ENCODE measurements at places on chromosomes 12 and 14.
A peak's percentile ranks its signal among the peaks of the same experiment; 100 is the strongest.

GRCh38 chr14:51663783-51664326, 12.1 kb downstream of the FRMD6 start:
- no peak for DNase-seq

- DNase-seq: no peak
Measured at GRCh38 chr14:102138961-102139285, 774 bp upstream of the WDR20 start.

GRCh38 chr12:41362510-41362909, 174.4 kb downstream of the PDZRN4 start:
- no peak for DNase-seq

GRCh38 chr12:82650627-82651337, 35.9 kb upstream of the TMTC2 start:
- DNase-seq: no peak

GRCh38 chr14:36713960-36714703, 52.5 kb downstream of the PAX9 start:
- no peak for DNase-seq

DNA sequence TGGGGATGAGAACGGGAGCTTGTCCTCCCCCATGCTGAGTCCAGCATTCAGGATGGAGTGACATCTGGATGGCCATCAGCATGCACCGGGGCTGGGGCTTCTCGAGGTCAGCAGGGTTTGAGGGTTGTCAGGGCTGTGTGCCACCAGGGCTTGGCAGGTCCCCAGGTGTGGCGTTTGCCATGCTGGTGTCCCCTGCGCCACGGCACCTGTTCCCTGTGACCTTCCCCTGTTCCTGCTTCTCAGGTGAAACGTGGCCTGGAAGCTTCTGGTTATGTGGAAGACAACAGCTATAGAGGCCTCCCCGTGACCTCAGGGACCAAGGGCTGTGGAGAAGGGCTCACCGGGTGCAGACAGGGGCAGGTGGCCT, 152.4 kb downstream of the KIF26A start:
- peak; percentile 40 for DNase-seq

GRCh38 chr14:87434680-87435079, 558.3 kb downstream of the GALC start:
- no peak for DNase-seq

GRCh38 chr14:76203086-76204001, 51.6 kb downstream of the GPATCH2L start:
- no peak for DNase-seq

DNA sequence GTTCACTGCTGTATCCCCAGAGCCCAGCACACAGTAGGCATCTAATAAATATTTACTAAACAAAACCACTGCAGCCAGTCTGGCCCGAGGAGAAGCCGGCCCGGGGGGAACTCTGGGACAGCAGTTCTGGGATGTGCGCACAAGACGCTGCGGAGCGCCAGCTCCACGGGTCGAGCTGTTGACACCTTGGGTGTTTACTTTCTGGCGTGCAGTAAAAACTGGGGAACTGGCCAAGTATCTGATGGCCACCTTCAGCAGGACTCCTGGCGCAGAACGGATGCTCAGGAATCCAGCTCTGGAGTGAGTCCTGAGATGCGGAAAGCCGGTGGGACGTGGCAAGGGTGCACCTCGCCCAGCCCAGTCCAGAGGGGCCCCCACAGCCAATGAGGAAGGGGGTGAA, 65.6 kb downstream of the NCOR2 start:
- DNase-seq: no peak

GRCh38 chr12:112236386-112236785, 111.0 kb downstream of the TRAFD1 start:
- DNase-seq: no peak

DNA sequence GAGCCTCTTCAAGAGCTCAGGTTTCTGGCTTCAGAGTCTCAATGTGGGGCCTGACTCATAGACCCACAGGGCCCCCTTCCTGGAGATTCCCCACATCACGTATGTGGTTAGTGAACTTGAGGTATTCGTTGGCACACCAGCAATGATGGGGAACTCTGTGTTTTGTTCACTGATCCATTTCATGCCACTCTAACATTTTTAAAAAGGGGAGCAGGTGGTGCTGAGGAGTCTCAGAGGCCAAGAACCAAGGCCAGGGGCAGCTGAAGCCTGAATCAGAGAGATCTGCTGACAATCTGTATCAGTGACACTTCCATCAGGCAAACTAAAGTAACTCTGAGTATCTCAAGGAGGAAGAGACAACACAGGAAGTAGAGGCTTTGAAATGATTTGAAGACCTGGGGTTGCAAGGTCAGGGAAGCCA, 323.4 kb downstream of the VRK1 start:
- no peak for DNase-seq

GRCh38 chr14:90136904-90137303, 75.1 kb downstream of the KCNK13 start:
- no peak for DNase-seq

- no peak for DNase-seq
Measured at GRCh38 chr14:104966981-104967385, 11.2 kb downstream of the AHNAK2 start.

GRCh38 chr12:28021704-28022103, 49.2 kb upstream of the PTHLH start:
- DNase-seq: no peak

DNA sequence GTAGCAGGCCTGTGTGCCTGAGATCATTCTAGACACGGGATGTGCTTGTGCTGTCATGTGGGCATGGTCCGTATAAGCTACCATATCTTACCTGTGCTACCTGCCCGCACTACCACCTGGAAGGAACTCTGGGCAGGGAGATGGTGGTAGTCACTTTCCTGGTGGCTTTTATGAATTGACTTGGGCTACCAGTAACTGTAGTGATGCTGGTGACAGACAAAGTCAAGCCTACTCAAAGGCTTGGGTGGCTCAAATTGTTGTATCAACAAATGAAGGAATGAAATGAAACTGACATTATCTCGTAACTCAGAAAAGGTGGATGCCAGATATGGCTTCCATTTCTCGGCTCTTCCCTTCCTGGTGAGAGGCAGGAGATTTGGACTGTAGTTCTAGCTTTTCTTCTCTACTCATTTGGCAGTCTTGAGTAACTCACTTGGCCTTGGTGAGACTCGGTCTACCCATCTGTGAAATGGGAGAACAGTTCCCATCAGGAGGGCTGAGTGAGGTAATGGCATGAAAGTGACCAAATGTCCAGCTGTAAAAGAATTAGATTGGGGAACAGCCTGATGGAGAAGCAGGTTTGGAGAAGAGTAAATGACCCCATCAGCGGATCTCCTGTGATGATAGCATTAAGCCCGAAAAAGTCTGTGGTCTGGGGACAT, 81.3 kb downstream of the NOS1 start:
- DNase-seq: no peak

DNA sequence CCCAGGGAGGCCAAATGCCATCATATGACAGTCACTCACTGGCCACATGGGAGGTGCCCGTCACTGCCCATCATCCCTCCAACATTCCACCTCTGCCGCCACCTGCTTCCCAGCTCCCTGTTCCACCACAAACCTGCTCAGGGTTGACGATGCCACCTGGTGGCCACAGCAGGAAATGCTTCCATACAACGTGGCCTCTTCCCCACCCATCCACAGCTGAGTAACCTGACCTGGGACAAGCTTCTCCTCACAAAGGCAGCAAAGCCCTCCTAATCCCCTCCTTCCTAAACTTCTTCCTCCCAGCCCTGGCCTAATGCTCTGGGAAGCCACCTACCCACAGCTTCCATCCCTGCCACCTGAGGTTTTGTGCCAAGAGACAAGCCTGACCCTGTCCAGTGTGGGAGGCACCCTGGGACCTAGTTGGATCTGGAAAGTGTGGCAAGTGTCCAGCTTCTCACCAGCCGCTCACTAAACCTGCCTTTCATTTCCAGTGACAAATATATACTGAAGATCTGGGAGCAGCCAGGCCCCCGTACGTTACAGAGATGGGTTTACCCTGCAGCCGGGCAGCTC, 4.3 kb downstream of the DEGS2 start:
- no peak for DNase-seq

DNA sequence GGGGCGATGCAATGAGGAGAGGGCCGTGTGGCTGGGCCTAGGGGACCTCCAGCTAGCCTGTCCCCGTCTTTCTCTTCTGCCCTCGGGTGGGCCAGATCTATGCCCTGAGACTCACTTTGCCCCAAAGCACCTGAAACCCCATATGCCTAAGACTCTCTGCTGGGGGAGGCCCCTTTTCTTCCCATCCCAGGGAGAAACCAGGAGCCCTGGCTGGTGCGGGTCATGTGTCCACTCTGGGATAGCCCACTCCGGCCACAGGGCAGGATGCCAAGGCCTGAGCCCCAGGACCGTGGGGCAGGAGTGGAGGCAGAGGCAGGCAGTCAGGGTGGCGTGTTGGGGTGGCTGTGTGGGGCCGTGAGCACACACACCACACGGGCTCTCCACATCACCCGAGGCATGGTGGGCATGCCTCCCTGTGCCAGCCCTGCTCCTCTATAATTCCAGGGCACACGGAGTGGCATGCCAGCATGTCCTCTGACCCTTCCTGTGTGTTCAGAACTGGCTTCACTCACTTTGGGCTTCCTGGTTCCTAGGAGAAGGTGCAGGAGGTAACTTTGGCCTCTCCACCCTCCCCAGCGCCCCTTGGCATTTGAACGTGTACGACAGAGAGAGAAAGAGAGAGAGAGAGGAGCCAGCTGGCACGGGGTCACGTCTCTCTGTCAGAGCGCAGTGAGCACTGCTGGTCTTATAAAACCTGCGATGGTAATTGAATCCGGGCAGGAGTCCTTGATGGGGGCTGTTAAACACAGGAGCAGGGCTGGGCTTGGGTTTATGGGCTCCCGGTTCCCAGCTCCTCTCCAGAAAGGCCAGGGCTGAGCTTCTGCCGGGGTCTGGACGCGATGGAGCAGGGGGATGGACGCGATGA, 144.2 kb downstream of the KIF26A start:
- peak; percentile 50 for DNase-seq

DNA sequence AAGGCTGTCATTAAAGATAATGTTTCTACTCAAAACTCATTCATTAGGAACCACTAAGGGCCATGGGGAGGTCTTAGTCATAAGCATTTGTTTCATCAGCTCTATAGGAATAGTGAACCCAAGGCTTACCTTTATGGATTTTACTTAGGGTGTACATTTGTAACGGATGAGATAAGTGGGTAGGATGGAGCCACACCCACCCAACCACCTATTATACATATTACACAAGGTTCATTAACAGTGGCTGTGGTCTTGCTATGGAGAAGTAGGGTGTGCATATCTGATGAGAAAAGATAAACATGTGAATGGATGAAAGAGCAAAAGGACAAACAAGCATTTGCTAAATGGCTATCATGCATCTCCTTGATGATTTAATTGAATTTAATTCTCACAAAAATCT, 39.6 kb upstream of the ITPR2 start:
- DNase-seq: no peak

- DNase-seq: no peak
Measured at GRCh38 chr12:3205742-3206519, 128.8 kb downstream of the TSPAN9 start.

- no peak for DNase-seq
Measured at GRCh38 chr12:103850429-103850828, 9.4 kb upstream of the NT5DC3 start.

GRCh38 chr14:85122690-85123089, 407.3 kb upstream of the FLRT2 start:
- no peak for DNase-seq

DNA sequence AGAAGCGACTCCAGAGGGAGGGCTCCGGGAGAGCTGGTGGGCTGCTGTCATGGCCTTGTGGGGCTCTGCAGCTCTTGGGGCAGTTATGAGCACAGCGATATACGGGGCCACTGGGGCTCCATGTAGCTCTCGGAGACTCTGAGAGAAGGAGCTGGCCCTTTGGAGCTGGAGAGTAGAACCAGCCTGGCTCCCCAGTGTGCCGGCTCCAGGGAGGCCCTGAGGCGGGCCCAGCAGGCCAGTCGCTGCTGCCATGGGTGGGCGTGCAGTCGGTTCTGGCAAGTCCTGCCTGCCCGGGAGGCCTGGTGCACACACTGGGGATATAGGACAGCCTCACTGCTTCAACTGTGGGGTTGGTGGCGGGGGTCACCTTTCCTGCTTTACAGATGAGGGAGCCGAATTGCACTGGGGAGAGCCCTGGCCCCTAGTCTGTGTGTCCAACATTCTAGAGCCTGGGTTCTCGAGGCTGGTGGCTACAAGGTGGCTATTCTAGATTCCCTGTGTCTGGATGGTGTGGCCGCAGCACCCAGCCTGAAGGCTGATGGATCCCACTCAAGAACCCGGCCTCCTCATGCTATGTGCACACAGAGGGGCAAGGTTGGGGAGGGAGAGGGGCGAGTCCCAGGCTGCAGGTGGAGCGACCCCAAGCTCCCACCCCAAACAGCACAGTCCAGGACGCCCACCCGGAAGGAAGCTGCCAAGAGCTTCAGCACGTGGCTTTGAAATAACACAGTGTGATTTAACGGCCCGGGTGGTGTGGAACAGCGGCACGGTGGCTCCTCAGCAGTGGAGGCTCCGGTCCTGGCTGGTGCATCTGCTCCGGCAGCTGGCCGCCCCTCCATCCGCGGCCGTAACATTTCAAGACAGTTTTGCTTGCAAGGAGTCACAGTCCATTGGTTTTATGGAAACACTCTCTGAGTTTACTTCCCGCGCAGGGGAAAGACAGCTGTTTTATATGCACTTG, 188.3 kb upstream of the C14orf180 start:
- DNase-seq: peak; percentile 46

DNA sequence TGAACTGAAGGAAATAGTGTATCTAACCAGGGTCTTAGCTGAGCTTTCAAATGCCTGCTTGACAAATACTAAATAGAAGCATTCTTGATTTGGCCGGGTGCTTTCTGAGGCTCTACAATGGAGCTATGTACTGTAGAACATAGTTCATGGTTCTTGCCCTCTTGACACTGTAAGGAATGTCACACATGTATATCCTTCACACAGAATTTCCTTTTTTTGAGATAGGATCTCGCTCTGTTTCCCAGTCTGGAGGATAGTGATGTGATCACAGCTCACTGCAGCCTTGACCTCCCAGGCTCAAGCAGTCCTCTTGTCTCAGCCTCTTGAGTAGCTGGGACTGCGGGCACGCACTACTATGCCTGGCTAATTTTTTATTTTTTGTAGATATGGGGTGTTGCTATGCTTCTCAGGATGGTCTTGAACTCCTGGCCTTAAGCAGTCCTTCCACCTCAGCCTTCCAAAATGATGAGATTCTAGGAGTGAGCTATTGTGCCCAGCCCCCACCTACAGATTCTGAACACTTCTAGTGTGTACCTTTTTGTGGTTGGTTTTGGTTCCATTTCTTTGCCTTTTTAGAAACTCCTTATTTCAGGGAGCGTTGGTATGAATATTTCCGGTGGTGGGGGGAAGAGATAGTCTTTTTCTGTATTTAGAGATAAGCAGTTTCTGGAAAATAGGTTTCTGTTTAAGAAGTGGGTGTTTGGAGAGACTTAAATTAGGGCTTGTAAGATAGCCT, 4.2 kb downstream of the MLXIP start:
- no peak for DNase-seq
